NCI-H1092 (cell line): ENCODE measurements at places on chromosomes 6 and 20.

DNA sequence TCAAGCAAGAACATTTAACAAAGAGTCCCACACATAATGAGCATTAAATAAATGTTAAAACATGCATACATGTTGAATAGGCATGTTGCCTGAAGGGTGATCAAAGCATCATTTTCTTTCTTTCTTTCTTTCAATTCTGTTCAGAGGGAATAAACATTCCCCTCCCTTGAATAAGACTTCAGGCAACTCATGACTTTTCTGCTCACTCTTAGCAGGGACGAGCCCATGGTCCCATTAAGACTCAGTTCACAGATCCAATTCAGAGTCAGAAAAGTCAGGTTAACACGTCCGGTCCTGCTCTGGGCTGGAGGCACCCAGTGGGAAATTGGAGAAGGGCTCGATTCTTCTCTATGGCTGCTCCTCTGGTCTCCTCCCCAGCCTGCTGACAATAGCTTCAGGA, 181.7 kb downstream of the ZNF217 start:
- no peak for DNase-seq

GRCh38 chr6:117906507-117906957, 532 bp upstream of the SLC35F1 start:
- no peak for DNase-seq

DNA sequence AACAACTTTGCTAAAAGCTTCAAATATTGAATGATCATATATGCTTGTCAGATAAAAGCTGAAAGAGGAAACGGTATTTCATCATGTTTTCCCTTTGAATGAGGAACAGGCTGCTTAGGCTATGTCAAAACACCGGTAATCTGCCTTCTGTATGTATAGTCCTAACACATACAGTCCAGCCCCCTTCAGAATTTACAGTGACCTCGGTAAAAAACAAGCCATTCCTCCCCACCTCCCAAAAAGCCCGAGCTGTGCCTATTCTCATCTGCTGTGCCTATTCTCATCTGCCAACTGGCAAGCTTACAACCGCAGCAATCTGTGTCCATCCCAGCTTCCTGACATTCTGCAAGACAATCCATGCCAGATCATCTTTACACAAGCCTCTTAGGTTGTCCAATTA, 26.8 kb upstream of the UBE2J1 start:
- no peak for DNase-seq

GRCh38 chr20:56587307-56588041, 41.6 kb upstream of the TFAP2C start:
- DNase-seq, result no peak

DNA sequence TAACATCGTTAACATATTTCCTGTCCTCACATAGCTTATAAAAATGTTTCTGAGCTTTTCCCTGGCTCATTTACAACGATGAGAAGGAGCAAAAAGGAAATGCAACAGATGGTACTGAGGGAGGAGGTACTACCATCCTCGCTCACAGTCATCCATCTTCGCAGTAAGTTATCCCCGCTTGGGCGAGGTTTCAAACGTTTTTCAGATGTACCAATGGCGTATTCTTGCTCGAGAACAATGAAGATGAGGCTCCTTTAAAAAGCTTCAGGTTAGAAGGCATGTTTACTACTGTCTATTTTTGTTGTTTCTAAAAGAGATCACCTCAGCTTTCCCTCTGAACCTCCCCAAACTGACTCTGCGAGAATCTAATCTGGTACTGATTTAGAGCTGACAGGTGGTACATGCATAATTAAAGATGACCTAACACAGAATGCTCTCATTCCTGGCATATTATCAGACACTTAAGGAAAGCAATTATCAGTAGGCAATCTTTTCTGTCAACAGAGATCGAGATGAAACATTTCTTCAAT, 178.7 kb downstream of the GJA10 start:
- DNase-seq, result no peak

GRCh38 chr6:169454204-169454871, 200.7 kb upstream of the THBS2 start:
- no peak for DNase-seq

GRCh38 chr6:54770328-54770727, 76.2 kb upstream of the FAM83B start:
- no peak for DNase-seq

GRCh38 chr20:60984666-60985065, 267.4 kb upstream of the CDH4 start:
- peak; percentile 69 for DNase-seq

DNA sequence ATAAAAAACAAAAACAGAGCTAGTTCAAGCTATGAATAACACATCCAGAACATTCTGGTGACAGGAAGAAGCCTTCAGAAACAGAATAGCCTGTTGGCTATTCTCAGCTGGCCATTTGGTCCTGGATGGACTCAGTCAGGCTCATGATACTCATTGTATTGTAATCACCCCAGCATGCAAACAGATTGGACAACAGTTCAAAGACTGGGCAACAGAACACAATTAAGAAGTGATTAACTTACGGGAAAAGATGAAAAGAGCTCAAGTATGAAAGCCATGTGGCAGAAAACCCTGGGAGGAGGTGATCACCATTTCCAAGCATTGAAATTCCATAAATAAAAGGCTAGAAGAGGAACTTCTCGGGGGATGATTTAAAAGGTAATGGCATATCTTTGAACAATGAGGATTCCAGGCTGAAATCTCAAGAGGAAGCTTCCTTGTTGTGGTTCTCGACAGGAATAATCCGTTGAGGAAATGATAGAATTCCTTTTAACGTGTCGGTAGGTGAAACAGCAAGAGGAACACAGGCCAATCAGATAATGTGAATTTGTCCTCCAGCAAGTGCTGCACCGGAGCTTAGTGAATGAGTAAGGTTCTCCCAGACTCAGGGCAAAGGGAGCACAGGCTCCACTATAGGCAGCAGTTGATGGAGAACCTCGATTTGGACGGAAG, 172.4 kb downstream of the BCAS1 start:
- no peak for DNase-seq

DNA sequence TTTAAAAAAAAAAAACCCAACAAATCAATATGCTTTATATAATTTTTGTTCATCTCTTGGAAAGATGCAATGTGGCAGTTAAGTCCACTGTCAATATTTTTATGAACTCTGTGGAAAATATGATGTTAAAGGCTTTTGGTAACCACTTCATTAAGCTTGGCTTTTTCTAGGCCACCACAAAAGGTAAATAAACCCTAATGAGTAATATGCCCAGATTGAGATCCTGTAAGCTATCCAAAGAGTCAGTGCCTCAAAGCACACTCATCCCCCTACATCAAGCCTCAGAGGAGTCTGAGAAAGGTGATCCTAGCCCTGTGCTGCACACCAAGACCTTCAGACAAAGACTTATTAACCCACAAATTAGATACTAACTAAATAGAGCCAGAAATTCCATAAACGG, 121.1 kb downstream of the CDC5L start:
- no peak for DNase-seq

DNA sequence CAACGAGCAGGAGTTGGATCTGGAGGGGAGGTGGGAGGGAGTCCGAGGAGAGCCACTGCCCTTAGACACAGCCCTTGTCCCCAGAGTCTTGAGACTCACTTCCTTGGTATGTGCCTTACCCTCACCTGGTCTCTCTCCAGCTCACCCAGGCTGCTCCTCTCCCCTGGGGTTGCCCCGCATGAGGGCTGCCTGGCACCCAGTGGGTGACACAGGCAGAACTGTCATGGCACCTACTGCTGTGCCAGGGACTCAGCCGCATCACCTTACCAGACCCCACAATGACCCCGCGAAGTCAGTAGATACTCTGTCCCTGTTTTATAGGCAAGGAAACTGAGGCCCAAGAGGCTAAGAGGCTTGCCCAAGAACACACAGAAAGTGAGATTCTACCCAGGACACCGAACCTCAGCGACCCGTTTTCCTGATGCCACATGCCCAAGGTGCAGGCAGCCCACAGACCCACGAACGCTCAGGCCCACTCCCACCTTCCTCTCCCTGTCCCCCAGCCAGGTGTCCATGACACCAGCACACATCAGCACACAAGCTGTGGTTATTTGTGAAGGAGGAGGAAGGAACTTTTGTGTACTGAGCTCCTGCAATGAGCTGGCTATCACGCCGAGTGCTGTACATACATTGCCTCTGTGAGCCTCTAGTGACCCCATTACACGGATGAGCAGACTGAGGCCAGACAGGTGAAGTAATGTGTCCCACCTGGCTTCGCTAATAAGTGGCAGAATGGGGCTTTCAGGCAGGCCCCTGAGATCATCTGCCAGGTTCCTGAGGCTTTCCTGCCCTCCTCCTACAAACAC, 168.1 kb downstream of the GRM4 start:
- no peak for DNase-seq

- DNase-seq, result no peak
Measured at GRCh38 chr20:47356220-47356525, 326 bp downstream of the ZMYND8 start.

DNA sequence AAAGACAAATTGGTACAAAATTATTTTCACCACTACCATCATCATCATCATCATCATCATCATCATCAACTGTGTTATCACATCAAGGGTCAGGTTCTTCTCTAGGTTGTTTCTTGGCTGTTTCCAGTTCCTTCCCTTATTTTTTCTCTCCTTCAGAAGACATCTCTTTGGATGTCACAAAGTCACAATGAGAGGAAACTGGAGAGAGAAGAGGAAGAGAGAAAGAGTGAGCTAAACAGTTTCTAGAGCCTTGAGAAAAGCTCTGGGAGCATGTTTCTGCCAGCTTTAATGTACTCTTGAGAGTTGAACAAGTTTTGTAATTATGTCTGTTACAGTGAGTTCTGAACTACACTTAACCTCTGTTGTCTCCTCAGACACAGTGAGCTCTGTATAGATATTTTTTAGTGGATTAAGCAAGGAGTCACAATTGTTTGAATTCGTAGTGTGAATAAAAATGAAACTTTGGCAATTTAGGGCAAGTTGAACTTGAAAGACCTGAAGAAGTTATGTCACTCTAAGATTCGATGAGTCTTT, 123.0 kb upstream of the AKIRIN2 start:
- no peak for DNase-seq

GRCh38 chr6:33765368-33765767, 18.7 kb upstream of the IP6K3 start:
- no peak for DNase-seq

DNA sequence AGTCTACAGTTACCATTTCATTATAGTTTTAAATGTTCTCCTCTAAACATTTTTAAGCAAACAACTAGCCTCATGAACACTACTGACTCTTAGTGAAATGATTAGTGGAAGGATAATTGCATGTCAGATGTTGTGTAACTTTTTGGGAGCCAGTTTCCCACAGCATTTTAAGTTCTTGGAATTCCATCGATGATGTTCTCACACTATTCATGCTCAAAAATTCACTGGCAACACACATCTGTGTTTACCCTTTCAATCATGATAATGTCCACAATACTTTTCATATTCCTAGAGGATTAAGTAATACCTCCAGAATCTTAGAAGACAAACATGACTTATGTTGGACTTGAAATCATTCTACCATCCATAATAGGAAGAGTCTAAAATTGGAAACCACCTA, 678.1 kb upstream of the ID4 start:
- DNase-seq, result no peak

- DNase-seq, result no peak
Measured at GRCh38 chr6:98547634-98548033, 286.7 kb upstream of the POU3F2 start.

- DNase-seq, result no peak
Measured at GRCh38 chr20:35174458-35175216, 2.8 kb downstream of the PROCR start.

DNA sequence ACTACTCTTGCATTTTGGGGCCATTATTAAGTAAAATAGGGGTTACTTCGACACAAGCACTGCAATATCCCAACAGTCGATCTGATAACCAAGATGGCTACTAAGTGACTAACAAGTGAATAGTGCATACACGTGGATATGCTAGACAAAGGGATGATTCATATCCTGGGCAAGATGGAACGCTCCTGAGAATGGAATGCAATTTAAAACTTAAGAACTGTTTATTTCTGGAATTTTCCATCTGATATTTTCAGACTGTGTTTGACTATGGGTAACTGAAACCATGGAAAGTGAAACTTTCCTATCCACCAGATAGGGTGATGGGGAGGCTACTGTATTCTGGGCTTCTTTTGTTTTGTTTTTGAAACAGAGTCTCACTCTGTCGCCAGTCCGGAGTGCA, 66.5 kb downstream of the ILRUN start:
- DNase-seq, result no peak

GRCh38 chr6:139881728-139882211, 507.3 kb upstream of the CITED2 start:
- DNase-seq, result peak; percentile 1

- no peak for DNase-seq
Measured at GRCh38 chr6:129297592-129297991, 412.4 kb downstream of the ARHGAP18 start.

GRCh38 chr6:160221423-160221822, 37.2 kb downstream of the SLC22A2 start:
- peak; percentile 22 for DNase-seq

DNA sequence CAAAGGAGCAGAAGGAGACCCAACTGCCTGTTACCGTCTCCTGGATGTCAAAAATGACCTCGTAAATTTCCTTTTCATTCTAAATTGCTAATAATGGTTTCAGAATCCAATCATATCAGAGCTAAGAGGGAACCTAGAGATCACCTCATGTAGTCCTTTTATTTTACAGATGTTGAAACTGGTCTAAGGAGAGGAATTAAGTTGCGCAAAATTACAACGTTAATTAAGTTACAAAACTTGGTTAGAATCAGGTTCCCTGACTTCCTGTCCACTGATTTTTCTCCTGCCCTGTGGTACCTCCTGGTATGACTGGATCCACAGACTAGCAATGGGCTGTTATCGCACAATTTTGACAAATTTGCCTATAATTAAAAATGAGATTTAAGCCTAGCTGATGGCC, 9.0 kb upstream of the STK38 start:
- DNase-seq, result no peak

- no peak for DNase-seq
Measured at GRCh38 chr20:41627001-41627495, 8.9 kb upstream of the CHD6 start.

DNA sequence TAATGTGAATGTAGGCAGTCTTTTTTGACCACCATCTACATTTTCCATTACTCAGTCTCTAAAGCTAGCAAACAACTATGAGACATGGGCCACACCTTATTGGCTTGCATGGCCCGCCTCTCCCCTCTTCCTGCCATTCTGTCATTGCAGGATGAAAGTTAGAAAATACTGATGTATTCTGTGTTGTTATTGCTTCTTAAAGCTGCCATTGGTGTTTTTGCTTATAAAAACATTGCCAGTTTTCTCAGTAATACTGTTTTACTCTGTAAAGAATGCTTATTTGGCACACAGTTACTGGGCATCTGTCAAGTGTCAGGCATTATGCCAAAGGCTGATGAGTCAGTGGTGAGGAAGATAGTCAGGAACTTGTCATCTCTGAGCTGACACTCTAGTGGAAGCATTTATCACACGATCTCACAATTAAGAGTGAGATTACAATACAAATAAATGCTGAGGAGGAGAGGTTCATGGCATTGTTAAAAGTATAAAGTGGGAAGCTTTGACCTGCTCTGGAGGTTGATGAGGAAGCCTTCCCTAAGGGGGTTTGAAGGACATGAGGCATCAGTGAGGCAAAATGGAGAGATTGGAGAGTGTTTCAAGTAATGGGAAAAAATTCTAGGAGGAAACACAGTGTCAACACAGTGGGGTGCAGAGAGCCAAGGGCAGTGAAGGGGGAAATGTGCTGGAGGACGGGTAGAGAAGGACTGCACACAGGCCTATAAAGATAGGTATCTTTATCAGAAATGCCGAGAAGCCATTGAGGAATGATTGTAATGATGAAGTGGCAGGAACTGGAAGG, 14.7 kb downstream of the KLHL32 start:
- no peak for DNase-seq

GRCh38 chr6:226516-227073, 65.7 kb upstream of the DUSP22 start:
- no peak for DNase-seq

- DNase-seq, result no peak
Measured at GRCh38 chr20:24039196-24039595, 50.6 kb upstream of the GGTLC1 start.
